Activated CD4-positive, alpha-beta T cell treated with anti-CD3 and anti-CD28 coated beads, Interleukin-2, amount 50 U/mL, for 48 hours (primary cell): ENCODE measurements at places on chromosomes 4 and X.

- DNase-seq = no peak
These were observed 744 bp downstream of the NPY5R start for GRCh38 chr4:163344147-163345125.

DNA sequence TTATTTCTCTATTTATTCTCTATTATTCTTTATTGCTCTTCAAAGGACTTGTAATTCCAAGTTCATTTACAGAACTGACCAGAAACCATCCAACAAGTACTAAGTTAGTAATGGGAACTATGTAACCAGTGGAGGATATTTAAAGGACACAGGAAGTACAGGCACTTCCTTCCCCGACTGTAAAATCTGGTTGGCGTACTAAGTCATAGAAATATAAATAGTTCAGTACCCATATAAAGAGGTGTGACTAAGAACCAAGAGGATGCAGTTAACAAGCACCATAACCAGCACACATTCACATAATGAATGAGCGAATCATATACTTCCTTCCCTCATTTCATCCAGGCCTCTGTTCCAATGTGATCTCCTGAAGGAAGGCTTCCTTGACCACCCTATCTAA lies 3.6 kb upstream of the EIF4E start:
- DNase-seq = no peak

DNA sequence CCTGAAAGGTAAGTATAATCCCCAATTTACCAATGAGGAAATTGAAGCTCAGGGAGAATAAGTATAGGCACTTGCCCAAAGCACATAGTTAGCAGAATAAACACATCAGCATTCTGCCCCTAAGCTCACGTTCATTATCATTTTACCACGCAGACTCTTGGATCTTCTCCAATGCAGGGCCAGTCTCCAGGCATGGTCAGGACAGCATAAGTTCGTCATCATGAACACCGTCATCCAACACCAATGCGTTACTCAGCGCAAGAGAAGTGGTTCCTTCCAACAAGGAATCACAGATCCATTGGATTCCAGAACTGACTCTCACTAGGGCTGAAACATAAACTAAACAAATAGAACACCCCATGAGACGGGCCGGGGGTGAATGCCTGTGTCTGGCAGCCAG lies 86.5 kb upstream of the GPM6B start:
- no peak for DNase-seq

GRCh38 chrX:30888526-30889146 lies 418 bp downstream of the TAB3 start:
- DNase-seq = peak; percentile 34

- DNase-seq = no peak
These were observed 58.8 kb downstream of the FRMPD4 start for GRCh38 chrX:12197030-12197429.

DNA sequence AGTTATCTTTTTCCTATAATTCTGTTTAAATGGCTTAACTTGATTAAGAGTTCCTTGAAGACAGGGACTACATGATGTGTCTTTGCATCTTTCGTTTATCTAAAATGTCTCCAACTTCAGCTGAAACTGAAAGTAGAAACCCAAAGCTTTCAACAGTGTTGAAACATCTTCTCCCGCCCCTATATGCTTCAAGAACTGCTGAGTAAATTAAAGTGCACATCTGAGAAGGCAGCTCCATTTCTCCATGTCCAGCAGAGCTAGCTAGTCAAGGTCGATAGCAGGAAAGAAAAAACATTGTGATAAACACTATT lies 185.7 kb upstream of the TBL1X start:
- DNase-seq = no peak

GRCh38 chr4:13539047-13539618 lies 5.2 kb downstream of the NKX3-2 start:
- DNase-seq = no peak

GRCh38 chr4:172845281-172845680 lies 323.3 kb upstream of the GALNT7 start:
- DNase-seq = no peak

GRCh38 chr4:78426972-78427371 lies 124.6 kb upstream of the ANXA3 start:
- no peak for DNase-seq

DNA sequence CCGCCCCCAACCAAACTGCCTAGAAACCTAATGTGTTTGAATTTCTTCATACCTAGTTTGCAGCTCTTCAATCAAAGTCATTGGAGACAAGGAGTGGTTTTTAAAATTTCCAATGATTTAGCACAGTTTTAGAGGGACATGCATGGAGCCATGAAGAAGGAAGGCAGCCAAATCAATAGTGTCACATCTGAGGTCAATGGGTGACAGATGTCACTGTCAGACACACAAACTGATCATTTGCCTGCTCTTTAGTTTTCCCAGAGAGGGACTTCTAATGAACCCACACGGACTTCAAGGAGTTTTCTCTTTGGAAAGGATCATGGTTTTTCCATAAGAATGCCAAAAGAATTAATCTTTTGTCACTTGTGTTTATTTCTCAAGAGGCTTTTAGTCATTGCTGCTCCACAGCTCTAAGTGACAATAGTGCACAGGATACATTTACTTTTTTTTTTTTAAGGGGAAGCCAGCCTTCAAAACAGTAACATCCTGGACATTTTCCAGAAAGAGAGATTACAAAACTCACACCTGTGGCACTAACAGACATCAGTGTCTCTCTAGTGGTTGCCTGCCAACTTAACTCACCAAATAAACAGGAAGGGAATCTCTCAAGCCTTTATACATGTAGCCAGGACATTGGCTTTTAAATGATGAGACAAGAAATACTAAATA lies 251.1 kb upstream of the DIAPH2 start:
- no peak for DNase-seq

GRCh38 chrX:45843518-45843917 lies 642.8 kb upstream of the DIPK2B start:
- DNase-seq = no peak

DNA sequence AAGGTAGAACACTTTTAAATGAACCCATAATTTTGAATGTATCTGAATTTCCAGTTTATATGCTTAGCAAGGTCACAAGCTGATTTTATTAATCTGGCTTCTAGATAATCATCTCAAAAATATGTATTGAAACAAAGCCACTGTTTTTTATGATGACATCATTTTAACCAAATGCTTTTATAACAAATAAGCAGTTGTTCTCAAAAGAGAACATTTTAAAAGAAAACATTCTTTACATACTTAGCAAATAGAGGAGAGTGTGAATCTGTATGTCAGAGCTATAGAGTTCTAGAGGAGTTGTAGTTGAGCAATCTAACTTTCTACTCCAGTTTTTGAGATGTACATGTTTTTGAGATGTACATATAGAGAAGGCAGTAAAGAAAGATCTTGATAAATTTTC lies 42.5 kb downstream of the LAMP2 start:
- DNase-seq = no peak

DNA sequence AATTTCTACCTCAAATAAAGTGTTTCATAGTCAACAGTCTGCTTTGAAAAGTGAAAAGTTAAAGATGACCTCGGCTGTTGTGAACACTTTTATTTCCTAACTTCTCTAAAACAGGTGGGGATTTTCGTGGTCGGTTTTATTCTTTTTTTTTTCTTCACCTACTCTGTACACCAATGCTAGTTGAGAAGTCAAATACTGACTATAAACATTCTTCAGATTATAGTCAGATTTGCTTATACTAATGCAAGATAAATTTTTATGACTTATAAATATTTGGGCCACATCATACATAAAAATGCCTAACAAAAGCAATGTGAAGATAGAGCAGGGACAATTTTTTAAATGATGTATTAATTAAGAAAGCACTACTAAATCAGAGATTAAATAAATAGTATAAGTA lies 98.1 kb upstream of the GPR34 start:
- DNase-seq = no peak

- no peak for DNase-seq
These were observed 580.8 kb downstream of the CENPC start for GRCh38 chr4:66964467-66964866.

DNA sequence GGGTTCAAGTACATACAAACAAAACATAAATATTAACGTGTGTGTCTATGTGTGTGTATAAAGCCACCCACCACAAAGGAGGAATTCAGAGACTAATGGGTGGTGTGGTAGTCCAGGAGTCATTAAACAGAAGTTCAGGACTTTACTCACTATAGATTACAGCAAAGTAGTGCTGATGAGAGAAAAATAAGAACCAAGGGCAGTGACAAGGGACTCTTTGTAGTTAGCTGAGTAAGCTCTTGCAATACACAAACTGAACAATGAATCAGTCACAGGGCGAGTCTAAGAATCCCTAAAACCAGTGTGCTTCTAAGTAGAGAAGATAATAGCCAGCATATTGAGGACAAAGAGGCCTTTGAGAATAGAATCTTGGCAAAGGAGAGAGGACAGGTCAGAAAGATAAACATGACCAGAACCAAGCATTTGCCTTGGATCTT lies 232.4 kb downstream of the PPP3CA start:
- DNase-seq = no peak

DNA sequence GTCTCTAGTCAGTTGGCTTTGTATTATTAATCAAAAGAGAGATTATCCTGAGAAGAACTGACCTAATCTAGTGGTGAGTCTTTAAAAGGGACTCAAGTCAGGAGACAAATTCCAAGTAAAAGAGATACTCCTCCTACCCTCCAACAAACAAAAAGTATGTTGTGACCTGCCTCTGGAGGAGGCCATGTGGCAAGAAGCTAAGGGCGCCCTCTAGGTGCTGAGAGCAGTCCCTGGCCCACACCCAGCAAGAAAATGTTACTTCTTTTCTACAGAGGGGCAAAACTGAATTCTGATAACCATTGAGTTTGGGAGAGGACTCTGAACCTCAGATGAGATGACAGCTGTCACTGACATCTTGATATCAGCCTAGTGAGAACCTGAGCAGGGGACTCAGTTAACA lies 953.6 kb upstream of the AGA start:
- no peak for DNase-seq

DNA sequence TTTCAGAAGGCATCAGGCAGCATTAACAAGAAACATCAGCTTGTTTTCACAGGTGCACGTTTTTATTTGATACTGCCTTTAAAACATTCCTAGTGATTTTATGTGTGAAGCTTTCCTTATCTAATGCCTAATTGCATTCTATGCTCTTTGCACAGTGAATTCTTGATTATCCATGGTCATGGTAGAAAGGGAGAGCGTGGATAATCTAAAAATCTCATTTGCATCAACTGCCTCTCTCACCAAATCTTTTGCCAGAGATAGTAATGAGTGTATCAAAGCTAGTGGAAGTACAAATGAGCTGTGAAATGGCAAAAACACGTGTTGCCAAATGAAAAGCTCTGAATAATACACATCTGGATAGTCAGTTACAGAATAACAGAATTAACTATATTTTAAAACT lies 170.5 kb downstream of the NAA11 start:
- DNase-seq = no peak

DNA sequence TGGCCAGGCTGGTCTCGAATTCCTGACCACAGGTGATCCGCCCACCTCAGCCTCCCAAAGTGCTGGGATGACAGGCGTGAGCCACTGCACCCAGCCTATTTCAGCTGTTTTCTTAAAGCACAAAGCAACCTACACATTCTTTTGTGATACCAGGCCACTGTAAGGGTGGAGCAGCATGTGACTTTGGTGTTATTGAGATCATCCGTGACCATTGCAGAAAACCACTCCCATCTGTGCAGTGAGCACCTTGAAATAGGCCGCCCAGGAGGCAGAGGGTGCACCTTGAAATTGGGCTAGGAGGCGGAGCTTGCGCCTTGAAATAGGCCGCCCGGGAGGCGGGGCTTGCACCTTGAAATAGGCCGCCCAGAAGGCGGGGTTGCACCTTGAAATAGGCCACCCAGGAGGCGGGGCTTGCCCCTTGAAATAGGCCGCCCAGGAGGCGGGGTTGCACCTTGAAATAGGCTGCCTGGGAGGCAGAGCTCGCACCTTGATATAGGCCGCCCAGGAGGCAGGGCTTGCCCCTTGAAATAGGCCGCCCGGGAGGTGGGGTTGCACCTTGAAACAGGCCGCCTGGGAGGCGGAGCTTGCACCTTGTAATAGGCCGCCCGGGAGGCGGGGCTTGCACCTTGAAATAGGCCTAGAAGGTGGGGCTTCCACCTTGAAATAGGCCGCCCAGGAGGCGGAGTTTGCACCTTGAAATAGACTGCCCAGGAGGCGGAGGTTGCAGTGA lies 9.0 kb upstream of the SLC25A6 start:
- DNase-seq = no peak

DNA sequence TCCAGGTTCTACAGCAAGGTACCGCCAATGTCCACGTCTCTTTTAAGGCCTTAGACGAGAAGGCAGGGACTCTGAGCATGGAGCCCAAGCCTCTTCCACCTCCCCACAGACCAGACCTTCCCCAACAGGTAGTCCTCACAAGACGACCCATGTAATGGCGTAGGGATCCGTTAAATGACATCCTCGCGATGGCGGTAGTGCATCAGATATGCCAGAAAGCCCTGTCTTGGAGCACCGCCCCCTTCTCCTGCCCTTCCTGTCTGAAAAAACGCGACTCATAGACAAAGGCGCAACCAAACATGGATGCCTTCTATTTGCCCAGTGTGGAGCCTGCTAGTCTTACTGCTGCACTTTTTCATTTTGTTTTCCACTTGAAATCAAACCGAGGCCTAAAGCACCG lies 185.4 kb downstream of the OR13H1 start:
- no peak for DNase-seq

DNA sequence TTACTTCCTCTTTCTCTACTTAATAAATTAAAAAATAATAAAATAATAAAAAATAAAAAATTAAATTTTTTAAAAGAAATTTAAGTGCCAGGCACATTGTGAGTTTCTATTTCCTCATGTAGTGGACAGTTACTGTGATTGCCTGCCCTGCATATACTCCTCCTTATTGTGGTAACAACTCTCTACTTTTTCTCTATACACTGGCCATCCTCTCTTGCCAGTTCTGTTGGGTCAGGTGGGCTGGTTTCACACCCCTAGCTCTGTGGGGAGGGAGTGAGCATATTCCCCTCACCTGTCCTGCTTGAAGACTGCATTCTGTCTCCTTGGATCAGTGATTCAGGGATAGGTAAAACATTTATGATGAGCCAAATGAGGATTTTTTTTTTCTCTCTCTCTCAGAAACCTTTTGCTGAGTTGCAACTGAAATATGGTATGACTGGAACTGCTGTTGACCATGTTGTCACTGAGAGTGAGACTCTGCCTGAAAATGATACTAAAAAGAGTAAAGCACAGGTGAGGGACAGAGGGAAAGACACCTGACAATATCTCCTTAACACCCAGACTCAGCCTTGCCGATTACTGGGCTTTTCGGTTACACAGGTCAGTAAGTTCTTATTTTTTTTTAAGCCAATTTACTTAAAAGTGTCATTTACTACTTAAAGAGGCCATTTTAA lies 37.2 kb downstream of the CXXC4 start:
- DNase-seq = no peak

- DNase-seq = no peak
These were observed 140.8 kb upstream of the TRPC5 start for GRCh38 chrX:112223391-112223790.

GRCh38 chr4:154507156-154507555 lies 15.6 kb upstream of the DCHS2 start:
- DNase-seq = no peak

GRCh38 chr4:70704215-70704930 lies 16.0 kb downstream of the UTP3 start:
- peak; percentile 60 for DNase-seq

DNA sequence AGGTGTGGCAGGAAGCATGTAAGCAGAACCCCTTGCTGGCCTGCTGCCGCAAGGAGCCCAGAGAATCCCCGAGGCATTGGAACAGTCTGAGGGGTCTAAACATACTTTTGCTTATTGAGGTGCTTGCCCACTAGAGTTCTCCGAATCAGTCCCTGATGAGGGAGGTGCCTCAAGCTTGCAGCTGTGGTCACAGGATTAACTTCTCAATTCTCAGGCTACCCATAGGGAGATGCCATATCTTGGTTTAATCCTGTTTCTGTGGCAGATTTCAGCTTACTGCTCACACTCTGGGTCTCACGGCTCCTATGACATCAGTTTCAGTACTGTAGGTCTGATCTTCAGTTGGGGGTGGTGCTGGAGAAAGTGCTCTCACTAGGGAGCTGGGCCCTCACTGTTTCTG lies 39.9 kb downstream of the CCNG2 start:
- peak; percentile 5 for DNase-seq
